Gastrocnemius medialis (tissue), 4 donors: ENCODE measurements at places on chromosomes 12 and 14.

- no peak overlapping the region for H3K27ac ChIP-seq
- no peaks in the 10 kb centered on the region for H3K27me3 ChIP-seq
- DNase-seq = no peak
- no peaks in the 10 kb centered on the region for H3K4me1 ChIP-seq
- H3K36me3 ChIP-seq = no peaks in the 10 kb centered on the region
Observed at GRCh38 chr14:76531821-76532318, 155.9 kb downstream of the ESRRB start.

DNA sequence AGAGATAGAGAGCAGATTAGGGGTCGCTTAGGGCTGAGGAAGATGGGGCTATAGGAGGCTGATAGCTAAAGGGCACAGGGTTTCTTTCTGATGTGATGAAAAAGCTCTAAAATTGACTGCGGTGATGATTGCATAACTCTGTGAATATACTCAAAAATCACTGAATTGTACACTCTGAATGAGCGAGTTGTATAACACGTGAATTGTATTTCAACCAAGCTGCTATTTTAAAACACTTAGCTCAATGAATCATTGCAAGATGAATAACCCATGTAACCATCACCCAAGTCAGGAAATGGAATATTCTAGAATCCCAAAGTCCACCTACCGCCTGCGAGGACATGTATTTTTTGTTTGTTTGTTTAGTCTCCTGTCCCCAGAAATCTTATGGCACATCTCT is 60.1 kb upstream of the CCND2 start:
- H3K27ac ChIP-seq = no peak overlapping the region
- no peak overlapping the region for H3K4me3 ChIP-seq
- H3K4me1 ChIP-seq = no peaks in the 10 kb centered on the region
- DNase-seq = no peak
- H3K27me3 ChIP-seq = no peaks in the 10 kb centered on the region
- no peaks in the 10 kb centered on the region for H3K36me3 ChIP-seq

- no peak for DNase-seq
- no peaks in the 10 kb centered on the region for H3K27me3 ChIP-seq
- no peaks in the 10 kb centered on the region for H3K4me1 ChIP-seq
Observed at GRCh38 chr12:28874758-28875157, 274.3 kb upstream of the FAR2 start.

GRCh38 chr12:1918884-1919236 is 408 bp upstream of the CACNA2D4 start:
- no peak for DNase-seq
- no peak overlapping the region for H3K27ac ChIP-seq
- no peaks in the 10 kb centered on the region for H3K27me3 ChIP-seq

DNA sequence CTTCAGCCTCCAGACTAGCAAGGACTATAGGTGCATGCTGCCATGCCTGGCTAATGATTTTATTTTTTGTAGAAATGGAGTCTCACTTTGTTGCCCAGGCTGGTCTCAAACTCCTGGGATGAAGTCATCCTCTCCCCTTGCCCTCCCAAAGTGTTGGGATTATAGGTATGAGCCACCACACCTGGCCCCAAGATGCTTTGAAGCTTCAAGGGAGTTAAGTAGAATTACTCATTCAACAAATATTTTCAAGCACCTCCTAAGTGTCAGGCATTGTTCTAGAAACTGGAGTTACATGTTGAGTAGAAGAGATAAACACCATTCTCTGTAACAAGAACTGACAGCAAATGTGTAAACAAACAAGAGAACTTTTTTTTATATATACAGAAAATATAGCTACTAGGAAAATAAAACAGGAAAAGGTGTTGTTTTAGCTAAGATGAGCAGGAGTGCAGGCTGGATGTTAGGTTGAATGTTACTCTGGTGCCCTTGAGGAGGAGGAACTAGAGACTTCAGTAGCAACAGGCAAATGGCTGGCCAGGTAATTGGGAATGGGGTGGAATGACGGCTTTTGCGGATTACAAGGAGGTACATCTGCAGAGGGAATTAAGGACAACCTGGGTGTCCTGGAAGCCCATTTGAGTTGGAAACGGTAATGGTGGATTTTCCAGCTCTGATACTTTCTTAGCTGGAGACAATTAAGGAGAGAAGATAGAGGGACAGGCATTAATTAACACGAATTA is 32.0 kb upstream of the CFAP54 start:
- H3K27me3 ChIP-seq = no peaks in the 10 kb centered on the region
- no peak for DNase-seq
- H3K4me1 ChIP-seq = no peaks in the 10 kb centered on the region
- H3K4me3 ChIP-seq = no peak overlapping the region

GRCh38 chr12:47377414-47378221 is 297.9 kb upstream of the AMIGO2 start:
- no peak overlapping the region for H3K4me3 ChIP-seq
- H3K4me1 ChIP-seq = peaks cover 12% of the 10 kb centered on the region
- H3K27me3 ChIP-seq = no peaks in the 10 kb centered on the region
- no peaks in the 10 kb centered on the region for H3K36me3 ChIP-seq
- DNase-seq = peak; percentile 98
- H3K27ac ChIP-seq = peak overlapping the region; percentile 82

- H3K27me3 ChIP-seq = peaks cover 25% of the 10 kb centered on the region
- H3K4me3 ChIP-seq = peak overlapping the region; percentile 40
- no peak for DNase-seq
- H3K4me1 ChIP-seq = peaks cover 27% of the 10 kb centered on the region
Observed at GRCh38 chr14:103279142-103280025, 54.7 kb upstream of the EIF5 start.

- H3K27me3 ChIP-seq = no peaks in the 10 kb centered on the region
- H3K4me1 ChIP-seq = peaks cover 32% of the 10 kb centered on the region
- no peak overlapping the region for H3K27ac ChIP-seq
- DNase-seq = no peak
- no peaks in the 10 kb centered on the region for H3K36me3 ChIP-seq
- H3K4me3 ChIP-seq = peak overlapping the region; percentile 2
Observed at GRCh38 chr12:62860501-62861411, 74.2 kb downstream of the PPM1H start.

DNA sequence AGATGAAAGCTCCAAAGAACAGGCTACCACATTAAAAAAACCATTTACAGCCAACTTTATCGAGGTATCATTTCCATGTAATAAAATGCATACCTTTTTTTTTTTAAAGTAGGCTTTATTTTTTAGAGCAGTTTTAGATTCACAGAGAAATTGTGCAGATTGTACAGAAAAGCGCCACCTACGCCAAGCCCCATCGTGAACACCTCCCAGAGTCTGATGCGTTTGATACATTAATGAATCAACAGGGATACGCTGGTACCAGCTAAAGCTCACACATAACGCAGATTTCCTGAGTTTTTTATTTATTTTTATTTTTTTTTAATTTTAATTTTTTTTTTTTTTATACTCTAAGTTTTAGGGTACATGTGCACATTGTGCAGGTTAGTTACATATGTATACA is 129.9 kb downstream of the KIF26A start:
- H3K27ac ChIP-seq = no peak overlapping the region
- no peaks in the 10 kb centered on the region for H3K4me1 ChIP-seq

- no peak for DNase-seq
- H3K4me1 ChIP-seq = peaks cover 2% of the 10 kb centered on the region
- no peaks in the 10 kb centered on the region for H3K27me3 ChIP-seq
- H3K4me3 ChIP-seq = no peak overlapping the region
- H3K27ac ChIP-seq = no peak overlapping the region
Observed at GRCh38 chr12:132527883-132528264, 37.9 kb downstream of the FBRSL1 start.

DNA sequence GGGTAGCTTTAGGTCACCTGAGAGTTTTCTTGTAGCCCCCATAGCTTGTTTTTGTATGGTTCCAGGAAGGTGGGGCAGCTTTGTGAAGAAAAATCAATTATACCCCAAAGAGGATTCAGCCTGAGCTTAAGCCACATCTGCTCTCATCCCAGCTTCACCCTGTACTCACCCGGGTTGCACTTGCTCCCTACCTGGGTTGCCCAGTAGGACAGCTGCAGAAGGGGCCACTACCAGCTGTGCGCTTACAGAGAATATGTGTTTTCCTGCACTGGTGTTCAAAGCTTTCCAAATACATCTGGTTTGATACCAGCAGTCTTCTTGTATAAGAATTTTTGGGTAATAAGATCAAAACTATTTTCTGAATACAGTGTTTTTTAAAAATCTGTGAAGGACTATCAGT is 3.0 kb upstream of the SLC38A1 start:
- DNase-seq = no peak
- no peak overlapping the region for H3K4me3 ChIP-seq
- H3K27me3 ChIP-seq = no peaks in the 10 kb centered on the region

DNA sequence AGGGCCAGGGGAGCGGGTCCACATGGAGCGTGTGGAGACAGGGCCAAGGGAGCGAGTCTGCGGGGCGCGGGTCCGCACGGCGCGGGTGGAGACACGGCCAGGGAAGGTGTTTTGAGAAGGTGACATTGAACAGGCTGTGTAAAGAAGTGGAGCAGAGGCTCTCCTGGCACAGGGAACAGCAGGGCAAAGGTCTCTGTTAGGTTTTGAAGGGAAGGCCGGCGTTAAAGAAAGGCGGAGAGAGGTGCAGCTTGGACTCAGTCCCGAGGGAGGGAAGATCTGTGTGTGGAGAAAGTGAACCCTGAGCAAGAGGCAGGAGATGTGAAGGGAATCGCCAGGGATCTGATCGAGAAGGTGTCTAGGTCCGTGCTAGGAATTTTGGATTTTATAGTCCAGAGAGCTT is 1.8 kb downstream of the PXMP2 start:
- H3K4me3 ChIP-seq = no peak overlapping the region
- H3K27me3 ChIP-seq = no peaks in the 10 kb centered on the region
- no peaks in the 10 kb centered on the region for H3K36me3 ChIP-seq
- no peak overlapping the region for H3K27ac ChIP-seq
- DNase-seq = no peak
- peaks cover 10% of the 10 kb centered on the region for H3K4me1 ChIP-seq

GRCh38 chr12:14362352-14362751 is 3.1 kb upstream of the ATF7IP start:
- H3K36me3 ChIP-seq = no peaks in the 10 kb centered on the region
- DNase-seq = no peak
- H3K4me3 ChIP-seq = no peak overlapping the region
- no peaks in the 10 kb centered on the region for H3K4me1 ChIP-seq
- no peak overlapping the region for H3K27ac ChIP-seq
- no peaks in the 10 kb centered on the region for H3K27me3 ChIP-seq

GRCh38 chr12:94731733-94732360 is 81.5 kb upstream of the TMCC3 start:
- no peaks in the 10 kb centered on the region for H3K36me3 ChIP-seq
- H3K4me1 ChIP-seq = no peaks in the 10 kb centered on the region
- no peak overlapping the region for H3K27ac ChIP-seq
- no peak for DNase-seq
- no peaks in the 10 kb centered on the region for H3K27me3 ChIP-seq

GRCh38 chr12:100904270-100904669 is 109.7 kb downstream of the ANO4 start:
- H3K27me3 ChIP-seq = no peaks in the 10 kb centered on the region
- DNase-seq = no peak
- no peak overlapping the region for H3K4me3 ChIP-seq
- no peaks in the 10 kb centered on the region for H3K36me3 ChIP-seq
- H3K4me1 ChIP-seq = no peaks in the 10 kb centered on the region
- no peak overlapping the region for H3K27ac ChIP-seq

DNA sequence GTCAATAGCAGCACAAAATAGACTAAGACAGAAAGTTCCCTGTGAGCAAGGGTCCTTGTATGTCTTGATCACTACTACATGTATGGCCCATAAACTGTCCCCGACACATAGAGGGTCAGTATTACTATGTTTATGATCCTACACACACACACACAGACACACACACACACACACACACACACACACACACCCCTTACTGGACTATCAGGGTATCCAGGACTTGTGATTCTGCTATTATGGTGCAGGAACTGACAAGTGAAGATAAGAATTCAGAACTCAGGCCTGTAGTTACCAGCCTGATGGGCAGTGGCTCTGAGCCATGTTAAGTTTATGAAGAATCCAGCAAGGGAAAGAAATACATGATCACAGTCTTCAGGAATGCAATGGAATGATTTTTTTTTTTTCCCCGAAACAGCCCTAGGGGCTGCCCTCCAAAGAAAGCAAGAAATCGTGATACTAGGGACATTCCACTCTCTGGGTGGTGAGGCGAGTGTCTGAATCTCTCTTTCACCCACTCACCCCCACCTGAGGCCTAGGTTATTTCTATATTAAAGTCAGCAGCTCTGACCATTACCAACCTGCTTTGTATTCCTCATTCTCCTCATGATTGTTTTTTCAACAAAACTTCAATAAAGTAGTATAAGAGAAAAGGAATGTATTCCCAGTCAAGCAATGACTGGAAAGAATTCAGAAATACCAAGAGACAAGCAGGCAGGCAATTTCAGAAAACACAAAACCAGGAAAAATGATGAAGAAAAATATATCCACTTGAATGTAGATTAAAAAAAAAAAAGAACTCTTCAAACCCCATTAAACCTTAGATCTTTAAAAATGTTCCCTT is 105.8 kb downstream of the AVPR1A start:
- H3K4me3 ChIP-seq = no peak overlapping the region
- H3K27me3 ChIP-seq = no peaks in the 10 kb centered on the region
- no peak overlapping the region for H3K27ac ChIP-seq
